Heart right ventricle (tissue), 16 donors: ENCODE measurements at places on chromosomes 13 and 19. TPM values are rescaled to one million over a fixed set of nuclear protein-coding genes. Genes with fewer than 3 reads are reported as not detected.

DNA sequence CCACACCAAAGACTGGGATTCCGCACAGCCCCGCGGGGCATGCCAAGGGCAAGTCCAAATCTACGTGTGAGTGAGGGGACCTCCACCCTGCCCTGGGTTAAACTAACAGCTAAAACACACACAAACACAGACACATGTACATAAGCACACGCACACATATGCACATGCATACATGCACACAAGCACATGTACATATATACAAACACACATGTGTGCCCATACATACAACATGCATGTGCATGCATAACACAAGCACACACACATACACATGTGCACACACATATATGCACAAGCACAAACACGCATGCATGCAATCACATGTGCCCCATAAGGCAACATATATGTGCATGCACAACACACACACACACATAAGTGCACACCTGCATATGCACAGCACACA is 136.7 kb downstream of the SOX1 start:
- no peak overlapping the region for H3K4me3 ChIP-seq
- no peak overlapping the region for H3K27ac ChIP-seq
- DNase-seq: no peak
- H3K27me3 ChIP-seq: no peaks in the 10 kb centered on the region
- no peaks in the 10 kb centered on the region for H3K36me3 ChIP-seq

- DNase-seq: no peak
- H3K36me3 ChIP-seq: no peaks in the 10 kb centered on the region
- H3K4me1 ChIP-seq: no peaks in the 10 kb centered on the region
- H3K4me3 ChIP-seq: no peak overlapping the region
- H3K27me3 ChIP-seq: peaks cover 53% of the 10 kb centered on the region
These were observed 527 bp downstream of the KLK6 start for GRCh38 chr19:50968716-50969412.

GRCh38 chr13:44302940-44303575 is 70.6 kb upstream of the SERP2 start:
- H3K27me3 ChIP-seq: no peaks in the 10 kb centered on the region
- H3K36me3 ChIP-seq: no peaks in the 10 kb centered on the region
- H3K4me3 ChIP-seq: no peak overlapping the region
- peaks cover 81% of the 10 kb centered on the region for H3K4me1 ChIP-seq

DNA sequence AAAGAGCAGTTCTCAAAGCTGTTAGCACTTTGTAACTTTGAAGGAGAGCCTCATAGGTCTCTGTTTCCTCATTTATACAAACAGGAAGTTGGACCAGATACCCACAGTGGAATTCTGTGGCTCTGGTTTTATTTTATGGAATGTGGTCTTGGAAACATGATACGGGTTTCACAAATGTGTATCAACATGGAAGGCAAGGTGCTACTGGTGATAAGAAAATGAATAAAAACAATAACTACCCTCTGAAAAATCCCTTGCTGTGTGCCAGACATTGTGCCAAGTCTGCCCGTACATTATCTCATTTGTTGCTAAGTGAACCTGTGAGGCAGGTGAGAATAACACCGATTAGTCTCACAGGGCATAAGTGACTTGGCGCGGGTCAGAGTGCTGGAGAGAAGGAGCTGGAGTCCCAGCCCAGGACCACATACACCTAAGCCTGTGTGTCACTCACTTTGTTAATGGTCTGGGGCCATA is 45.0 kb upstream of the RNF113B start:
- H3K27ac ChIP-seq: no peak overlapping the region
- no peak for DNase-seq
- no peaks in the 10 kb centered on the region for H3K27me3 ChIP-seq
- H3K4me1 ChIP-seq: peaks cover 21% of the 10 kb centered on the region
- peaks cover 4% of the 10 kb centered on the region for H3K36me3 ChIP-seq

DNA sequence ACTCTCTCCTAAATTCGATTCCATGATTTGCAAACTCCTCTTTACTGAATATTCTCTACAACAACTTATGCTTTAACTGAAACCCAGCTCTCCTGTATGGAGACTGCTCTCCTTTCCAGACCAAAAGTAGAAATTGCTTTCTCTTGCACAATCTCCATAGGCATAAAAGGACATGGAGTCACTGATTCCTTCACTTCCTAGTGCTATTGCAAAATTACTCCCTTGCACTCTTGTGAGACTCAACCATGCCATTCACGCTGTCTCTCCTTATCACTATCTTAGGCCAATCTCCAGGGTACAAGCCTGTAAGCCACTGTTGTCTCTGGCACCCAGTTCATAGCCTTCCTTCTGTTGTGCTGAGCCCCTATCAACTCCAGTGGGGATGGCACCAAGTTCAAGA is 30.6 kb downstream of the SERPINE3 start:
- no peak overlapping the region for H3K27ac ChIP-seq
- H3K27me3 ChIP-seq: no peaks in the 10 kb centered on the region
- no peak for DNase-seq
- H3K36me3 ChIP-seq: peaks cover 40% of the 10 kb centered on the region
- no peaks in the 10 kb centered on the region for H3K4me1 ChIP-seq
- H3K4me3 ChIP-seq: no peak overlapping the region

- H3K36me3 ChIP-seq: no peaks in the 10 kb centered on the region
- H3K4me3 ChIP-seq: no peak overlapping the region
- peaks cover 3% of the 10 kb centered on the region for H3K27me3 ChIP-seq
- H3K4me1 ChIP-seq: no peaks in the 10 kb centered on the region
These were observed 1694.4 kb downstream of the EFNB2 start for GRCh38 chr13:104841110-104841509.

- no peaks in the 10 kb centered on the region for H3K4me1 ChIP-seq
- DNase-seq: peak; percentile 17
- H3K4me3 ChIP-seq: no peak overlapping the region
- no peak overlapping the region for H3K27ac ChIP-seq
These were observed 607.6 kb downstream of the FGF9 start for GRCh38 chr13:22278336-22278929.

DNA sequence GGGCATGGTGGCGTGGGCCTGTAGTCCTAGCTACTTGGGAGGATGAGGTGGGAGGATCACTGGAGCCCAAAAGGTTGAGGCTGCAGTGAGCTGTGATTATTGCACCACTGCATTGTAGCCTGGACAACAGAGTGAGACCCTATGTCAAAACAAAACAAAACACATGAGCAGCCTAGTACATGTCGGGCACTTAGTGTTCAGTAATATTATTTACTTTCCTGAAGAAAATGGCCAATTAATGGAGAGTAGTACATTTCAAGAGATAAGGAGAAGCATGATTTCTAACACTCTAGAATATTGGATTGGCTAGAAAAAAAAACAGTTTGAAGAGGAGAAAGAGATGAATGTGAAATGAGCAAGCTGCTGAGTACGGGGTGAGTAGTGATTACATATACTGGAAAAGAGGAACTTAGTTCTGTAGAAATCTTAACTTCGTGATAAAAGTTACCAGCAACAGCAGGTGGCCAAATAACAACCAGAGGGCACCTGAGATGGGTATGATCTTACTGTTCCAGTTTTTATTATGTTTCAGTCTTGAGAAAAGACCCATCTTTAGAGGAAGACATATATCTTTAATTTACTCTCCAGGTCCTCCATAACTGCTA is 36.2 kb downstream of the SPATA13 start:
- H3K36me3 ChIP-seq: no peaks in the 10 kb centered on the region
- no peaks in the 10 kb centered on the region for H3K27me3 ChIP-seq
- no peak for DNase-seq
- H3K27ac ChIP-seq: no peak overlapping the region
- H3K4me3 ChIP-seq: no peak overlapping the region
- no peaks in the 10 kb centered on the region for H3K4me1 ChIP-seq

- no peaks in the 10 kb centered on the region for H3K27me3 ChIP-seq
- H3K4me3 ChIP-seq: no peak overlapping the region
- DNase-seq: no peak
- no peak overlapping the region for H3K27ac ChIP-seq
These were observed 93.9 kb upstream of the TDRD3 start for GRCh38 chr13:60303166-60303565.

- no peaks in the 10 kb centered on the region for H3K27me3 ChIP-seq
- DNase-seq: no peak
- H3K4me3 ChIP-seq: no peak overlapping the region
- H3K36me3 ChIP-seq: no peaks in the 10 kb centered on the region
- H3K4me1 ChIP-seq: no peaks in the 10 kb centered on the region
These were observed 382.9 kb downstream of the KLF12 start for GRCh38 chr13:73751290-73751689.

GRCh38 chr13:30052120-30052519 is 201.7 kb upstream of the UBL3 start:
- peaks cover 3% of the 10 kb centered on the region for H3K4me1 ChIP-seq
- peaks cover 5% of the 10 kb centered on the region for H3K27me3 ChIP-seq
- DNase-seq: no peak
- no peaks in the 10 kb centered on the region for H3K36me3 ChIP-seq
- no peak overlapping the region for H3K4me3 ChIP-seq
- no peak overlapping the region for H3K27ac ChIP-seq

DNA sequence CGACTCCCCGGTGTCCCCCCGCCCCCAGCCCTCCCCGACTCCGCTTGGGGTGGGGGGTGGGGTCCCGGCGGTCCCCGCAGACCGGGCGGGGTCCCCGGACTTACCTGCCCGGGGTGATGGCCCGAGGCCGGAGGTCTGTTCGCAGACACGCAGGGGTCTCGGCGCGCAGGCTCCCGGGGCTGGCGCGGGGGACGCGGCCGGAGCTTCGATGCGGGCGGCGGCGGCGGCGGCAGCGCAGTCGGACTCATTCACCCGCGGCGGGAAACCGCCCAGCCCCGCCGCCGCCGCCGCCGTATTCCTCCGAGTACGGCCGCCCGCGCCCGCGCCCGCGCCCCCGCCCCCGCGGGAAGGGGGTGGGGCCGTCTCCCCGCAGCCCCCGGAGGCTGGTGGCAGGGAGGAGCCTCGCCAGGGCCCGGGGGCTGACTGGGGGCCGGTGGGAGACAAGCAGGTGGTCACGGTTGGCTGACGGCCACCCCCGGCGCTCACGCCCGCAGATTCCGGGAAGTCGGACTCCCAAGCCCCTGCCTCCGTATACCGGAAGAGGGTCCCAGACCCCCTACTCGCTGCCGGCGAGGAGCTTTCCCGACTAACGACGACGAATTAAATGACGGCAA is at the start of gene C2CD4C:
Gene C2CD4C (minus strand): TSS at position 246 of the 614 bp plus-strand sequence. CDS start 786 bp downstream, outside the sequence.
- no peaks in the 10 kb centered on the region for H3K36me3 ChIP-seq
- H3K4me3 ChIP-seq: peak within 1 kb of the TSS; percentile 48
- peaks cover 57% of the 10 kb centered on the region for H3K27me3 ChIP-seq
- H3K27ac ChIP-seq: no peak within 1 kb of the TSS
- H3K4me1 ChIP-seq: peaks cover 21% of the 10 kb centered on the region
- no peak for DNase-seq

GRCh38 chr13:39073983-39074382 is 35.7 kb downstream of the NHLRC3 start:
- no peaks in the 10 kb centered on the region for H3K4me1 ChIP-seq
- no peak overlapping the region for H3K4me3 ChIP-seq
- no peak overlapping the region for H3K27ac ChIP-seq
- DNase-seq: no peak
- peaks cover 8% of the 10 kb centered on the region for H3K27me3 ChIP-seq

DNA sequence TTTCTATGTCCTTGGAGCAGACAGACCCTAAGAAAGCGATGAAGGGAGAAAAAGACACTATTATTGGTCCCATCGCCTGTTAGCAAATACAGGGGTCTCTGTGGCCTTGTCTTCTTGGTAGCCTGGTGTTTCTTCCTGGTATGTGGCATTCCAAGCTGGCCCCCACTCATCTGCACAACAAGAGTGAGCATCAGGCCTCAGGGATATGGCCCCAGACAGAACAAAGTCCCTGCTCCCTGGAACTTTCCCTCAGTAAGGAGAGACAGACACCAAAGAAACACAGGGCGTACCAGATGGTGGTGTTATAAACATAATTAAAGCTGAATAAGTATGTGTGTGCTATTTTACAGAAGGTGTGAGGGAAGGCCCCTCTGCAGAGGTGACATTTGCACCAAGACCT is 48.2 kb upstream of the KPNA3 start:
- no peak overlapping the region for H3K4me3 ChIP-seq
- H3K36me3 ChIP-seq: no peaks in the 10 kb centered on the region
- H3K4me1 ChIP-seq: no peaks in the 10 kb centered on the region
- no peak overlapping the region for H3K27ac ChIP-seq

- H3K4me3 ChIP-seq: no peak overlapping the region
- H3K27ac ChIP-seq: no peak overlapping the region
- H3K36me3 ChIP-seq: no peaks in the 10 kb centered on the region
- H3K4me1 ChIP-seq: no peaks in the 10 kb centered on the region
These were observed 285.8 kb upstream of the PCDH9 start for GRCh38 chr13:67515895-67516294.

GRCh38 chr19:54096617-54097106 is 3.9 kb downstream of the OSCAR start:
- no peak overlapping the region for H3K27ac ChIP-seq
- H3K4me1 ChIP-seq: peaks cover 25% of the 10 kb centered on the region
- H3K36me3 ChIP-seq: no peaks in the 10 kb centered on the region
- DNase-seq: no peak

DNA sequence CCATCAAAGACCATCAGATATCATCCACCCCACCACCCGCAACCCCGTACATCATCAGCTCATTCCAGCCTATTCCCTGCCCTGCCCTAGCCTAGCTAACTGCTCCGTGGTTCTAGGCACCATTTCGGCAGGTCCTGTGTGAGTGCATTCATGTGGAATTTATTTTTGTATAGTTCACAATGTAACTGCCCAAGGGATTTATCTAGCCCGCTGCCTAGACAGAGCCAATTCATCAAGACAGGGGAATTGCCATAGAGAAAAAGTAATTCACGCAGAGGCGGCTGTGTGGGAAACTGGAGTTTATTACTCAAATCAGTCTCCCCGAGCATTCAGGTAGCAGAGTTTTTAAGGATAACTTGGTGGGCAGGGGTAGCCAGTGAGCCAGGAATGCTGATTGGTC is 109.2 kb upstream of the UBL3 start:
- H3K27me3 ChIP-seq: peaks cover 4% of the 10 kb centered on the region
- H3K4me3 ChIP-seq: no peak overlapping the region
- no peak for DNase-seq
- no peak overlapping the region for H3K27ac ChIP-seq
- H3K36me3 ChIP-seq: no peaks in the 10 kb centered on the region

Gene NMRK2
- 558 TPM for total RNA-seq

Gene EID2B
- total RNA-seq: 4.1 TPM

Gene CYSLTR2
- total RNA-seq: 6.2 TPM

Gene SPC24
- 3.4 TPM for total RNA-seq

Gene ICAM5
- 0.62 TPM for total RNA-seq

Gene DOCK9
- total RNA-seq: 47.2 TPM

Gene LILRA1
- 0.51 TPM for total RNA-seq

Gene GRIN3B
- not detected for total RNA-seq

Gene FAM83E
- total RNA-seq: not detected
